ENCODE measurements at places on chromosomes 6 and 20.
A peak's percentile ranks its signal among the peaks of the same experiment; 100 is the strongest.

DNA sequence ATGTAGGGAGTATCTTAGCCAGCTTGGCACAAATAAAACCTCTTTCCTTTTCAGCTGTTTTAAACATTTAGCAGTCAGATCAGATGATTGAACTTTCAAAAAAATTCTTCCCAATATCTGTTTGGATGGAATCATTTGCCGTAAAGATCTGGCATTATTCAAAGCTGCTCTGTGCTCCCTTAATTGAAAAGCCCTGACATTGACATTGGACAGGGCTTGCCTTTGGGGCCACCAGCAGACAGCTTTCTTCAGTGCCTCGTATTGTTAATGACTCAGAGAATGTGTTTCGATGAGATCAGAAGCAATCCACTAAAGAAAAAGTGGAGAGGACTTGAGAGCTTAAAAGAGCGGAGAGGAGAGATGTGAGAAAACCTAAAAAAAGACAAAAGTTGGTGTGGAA, 343.5 kb downstream of the NRN1 start:
- DNase-seq: no peak

GRCh38 chr6:122859676-122860075, 70.6 kb downstream of the SMPDL3A start:
- DNase-seq: no peak

DNA sequence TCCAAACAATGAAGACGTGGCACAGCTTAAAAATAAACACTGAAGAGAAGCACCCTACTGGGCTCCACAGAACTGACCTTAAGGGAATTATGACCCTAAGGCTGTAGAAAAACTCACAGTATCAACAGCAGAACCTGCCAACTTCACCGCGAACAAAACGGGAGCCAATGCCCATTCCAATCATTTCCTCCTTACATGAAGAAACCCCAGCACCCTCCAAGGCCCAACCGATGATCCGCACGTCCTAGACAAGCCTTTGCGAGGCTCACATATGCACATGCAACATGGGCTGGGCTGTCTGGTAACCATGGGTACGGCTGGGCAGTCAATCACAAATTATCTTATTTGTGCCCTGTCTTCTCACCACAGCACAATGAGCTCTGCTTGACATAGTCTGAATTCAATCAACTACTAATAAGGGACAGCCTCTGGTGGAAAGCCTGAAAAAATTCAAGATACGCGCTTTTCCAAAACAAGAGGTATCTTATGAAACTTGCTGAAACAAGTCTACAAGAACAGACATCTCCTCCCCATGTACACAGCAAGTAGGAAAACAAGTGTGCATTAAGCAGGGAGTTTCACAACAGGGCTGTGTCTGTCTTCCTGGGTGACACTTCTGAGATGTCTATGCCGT, 1.7 kb downstream of the DIDO1 start:
- no peak for DNase-seq

- DNase-seq: no peak
These were observed 154.0 kb upstream of the LAMP5 start for GRCh38 chr20:9360431-9360830.

GRCh38 chr6:168242940-168243225, 76.7 kb downstream of the DACT2 start:
- no peak for DNase-seq

DNA sequence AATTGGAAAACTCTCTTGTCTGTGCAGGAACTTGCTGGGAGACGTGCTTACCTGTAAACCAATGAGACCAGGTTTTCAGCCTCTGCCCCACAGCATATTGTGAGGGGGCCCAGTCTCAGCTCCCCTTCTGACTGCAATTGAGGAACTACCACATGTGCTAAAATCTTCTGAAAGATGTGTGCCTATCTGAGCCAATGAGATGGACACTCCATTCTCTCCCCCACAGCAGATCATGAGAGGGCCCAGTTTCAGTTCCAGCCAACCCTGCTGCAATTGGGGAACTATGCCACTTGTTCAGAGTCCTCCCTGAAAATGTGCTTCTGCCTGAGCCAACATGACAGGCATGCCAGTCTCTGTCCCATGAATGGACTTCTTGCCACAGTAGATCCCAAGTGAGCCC, 20.9 kb upstream of the PI3 start:
- no peak for DNase-seq

- DNase-seq: no peak
These were observed 160.5 kb downstream of the THBS2 start for GRCh38 chr6:169093066-169093723.

DNA sequence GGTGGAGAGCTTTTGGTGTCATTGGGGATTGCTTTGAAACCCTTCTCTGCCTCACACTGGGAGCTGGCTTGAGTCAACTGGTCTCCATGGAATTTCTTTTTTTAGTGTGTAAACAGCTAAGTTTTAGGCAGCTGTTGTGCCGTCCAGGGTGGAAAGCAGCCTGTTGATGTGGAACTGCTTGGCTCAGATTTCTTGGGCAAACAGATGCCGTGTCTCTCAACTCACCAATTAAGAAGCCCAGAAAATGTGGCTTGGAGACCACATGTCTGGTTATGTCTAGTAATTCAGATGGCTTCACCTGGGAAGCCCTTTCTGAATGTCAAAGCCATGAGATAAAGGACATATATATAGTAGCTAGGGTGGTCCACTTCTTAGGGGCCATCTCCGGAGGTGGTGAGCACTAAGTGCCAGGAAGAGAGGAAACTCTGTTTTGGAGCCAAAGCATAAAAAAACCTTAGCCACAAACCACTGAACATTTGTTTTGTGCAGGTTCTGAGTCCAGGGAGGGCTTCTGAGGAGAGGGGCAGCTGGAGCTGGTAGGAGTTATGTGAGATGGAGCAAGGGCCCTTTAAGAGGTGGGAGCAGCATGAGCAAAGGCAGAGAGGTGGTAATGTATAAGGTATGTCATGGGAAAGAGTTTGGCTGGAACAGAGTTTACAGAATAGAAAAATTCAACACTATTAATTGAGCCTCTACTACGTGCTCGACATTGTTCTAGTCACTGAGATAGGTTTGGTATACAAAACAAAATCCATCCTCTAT, 31.2 kb downstream of the SRSF3 start:
- no peak for DNase-seq

DNA sequence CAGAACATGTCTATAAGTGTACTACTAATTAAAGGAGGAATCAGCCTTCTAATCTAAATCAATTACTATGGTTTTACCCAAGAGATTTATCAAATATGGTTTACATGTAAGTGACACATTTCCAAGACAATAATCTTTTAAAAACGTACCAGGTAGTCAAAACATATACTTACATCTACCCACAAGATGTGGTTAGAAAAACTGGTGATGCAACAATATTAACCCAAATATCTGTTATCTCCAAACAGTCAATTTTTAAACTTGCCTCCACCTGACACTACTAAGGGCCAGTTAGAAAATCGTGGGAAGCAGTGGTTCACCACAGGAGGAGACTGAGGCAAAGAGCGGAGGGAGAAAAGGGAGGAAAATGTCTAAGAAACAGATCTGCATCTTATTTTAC, 28.0 kb downstream of the NOL7 start:
- DNase-seq: no peak

DNA sequence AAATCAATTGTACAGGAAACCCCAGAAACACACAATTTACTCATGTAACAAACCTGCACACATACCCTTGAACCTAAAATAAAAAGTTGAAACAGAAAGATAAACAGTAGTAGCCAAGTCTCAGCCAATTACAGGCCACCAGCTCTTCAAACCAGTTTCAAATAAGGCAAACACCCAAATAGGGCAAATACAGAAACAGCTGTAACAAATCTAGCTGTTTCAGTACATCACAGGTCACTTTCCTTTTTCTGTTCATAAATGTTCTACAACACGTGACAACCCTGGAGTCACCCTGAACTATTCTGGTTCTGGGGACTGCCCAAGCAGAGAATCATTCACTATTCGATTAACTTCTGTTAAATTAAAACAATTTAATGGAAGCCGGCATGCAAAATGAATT, 329.0 kb downstream of the GJA1 start:
- DNase-seq: no peak

- DNase-seq: peak; percentile 25
These were observed 74.1 kb upstream of the TOX2 start for GRCh38 chr20:43840382-43841070.

- DNase-seq: no peak
These were observed 59.6 kb upstream of the QKI start for GRCh38 chr6:163354761-163355425.

- no peak for DNase-seq
These were observed 158.6 kb downstream of the RNF144B start for GRCh38 chr6:18545726-18546125.

- DNase-seq: no peak
These were observed 203.3 kb upstream of the TAB2 start for GRCh38 chr6:149114167-149114566.

DNA sequence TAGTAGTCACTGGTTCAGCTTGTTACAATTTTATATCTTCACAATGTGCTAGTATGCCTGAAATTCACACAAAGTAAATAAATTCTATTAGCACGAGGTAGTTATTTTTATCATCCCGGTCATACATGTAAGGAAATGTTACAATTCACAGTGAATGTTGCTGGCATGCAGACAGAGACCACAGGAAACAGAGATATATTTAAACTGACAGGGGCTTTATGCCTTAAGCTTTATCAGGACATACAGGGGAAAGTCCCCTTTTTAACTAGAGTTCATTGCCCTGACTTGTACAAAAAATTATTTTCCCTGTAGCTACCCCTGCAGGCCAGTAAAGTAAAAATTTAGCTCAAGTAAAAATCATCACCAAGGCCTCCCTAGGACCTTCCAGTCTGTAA, 712.0 kb upstream of the NRSN1 start:
- DNase-seq: no peak

GRCh38 chr20:35839904-35840303, 68.1 kb downstream of the PHF20 start:
- no peak for DNase-seq

- no peak for DNase-seq
These were observed 150.0 kb downstream of the BTBD3 start for GRCh38 chr20:12067686-12068085.

GRCh38 chr6:38552121-38552520, 87.6 kb downstream of the BTBD9 start:
- DNase-seq: no peak

DNA sequence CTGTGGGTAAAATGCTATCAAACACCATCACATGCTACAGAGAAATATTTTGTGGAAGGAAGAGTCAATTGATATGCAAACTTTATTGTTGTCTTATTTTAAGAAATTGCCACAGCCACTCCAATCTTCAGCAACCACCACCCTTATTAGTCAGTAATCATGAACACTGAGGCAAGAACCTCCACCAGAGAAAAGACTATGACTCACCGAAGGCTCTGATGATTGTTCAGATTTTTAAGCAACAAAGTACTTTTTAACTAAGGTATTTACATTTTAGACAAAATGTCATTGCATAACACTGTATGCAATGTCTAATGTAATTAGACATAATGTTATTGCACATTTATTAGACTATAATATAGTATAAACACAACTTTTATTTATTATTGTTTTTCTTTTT, 26.2 kb upstream of the MMP24 start:
- DNase-seq: no peak

DNA sequence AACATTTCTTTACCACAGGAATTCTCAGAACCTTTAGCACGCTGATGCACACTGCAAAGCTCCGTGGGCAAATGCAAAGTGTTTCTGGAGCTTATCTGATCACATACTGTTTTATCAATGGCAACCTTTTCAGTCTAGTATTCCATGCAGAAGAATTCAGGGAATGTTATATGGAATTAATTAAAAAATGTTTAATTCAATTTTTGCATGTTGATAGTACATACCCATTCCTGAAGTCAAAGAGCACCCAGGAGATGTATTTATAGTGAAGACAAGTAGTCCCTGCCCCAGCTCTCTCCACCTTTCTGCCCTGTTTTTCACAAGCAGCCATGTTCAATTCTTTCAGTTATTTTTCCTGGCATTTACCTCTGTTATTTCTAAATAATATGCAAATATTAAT, 55.2 kb downstream of the DTNBP1 start:
- DNase-seq: no peak

- DNase-seq: no peak
These were observed 108.4 kb upstream of the PLEKHG1 start for GRCh38 chr6:150491131-150491810.

DNA sequence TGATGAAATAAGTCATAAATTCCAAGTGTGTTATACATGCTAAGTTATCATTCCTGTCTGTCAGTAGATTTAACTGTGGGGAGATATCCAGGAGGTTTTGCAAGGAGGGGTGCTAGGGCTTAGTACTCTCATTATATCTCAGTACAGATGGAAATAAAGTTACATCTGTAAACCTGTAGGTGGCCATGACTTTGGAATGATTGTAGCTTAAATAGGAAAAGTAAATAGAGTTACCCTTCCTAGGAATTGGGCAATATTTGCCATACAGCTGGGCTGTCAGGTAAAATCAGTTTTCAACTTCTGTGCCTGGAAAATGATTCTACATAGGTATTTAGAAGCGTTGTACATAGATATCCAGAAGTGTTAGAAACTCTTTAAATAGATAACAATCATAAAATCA, 19.8 kb upstream of the TGM3 start:
- no peak for DNase-seq

GRCh38 chr20:40769677-40770285, 80.7 kb upstream of the MAFB start:
- DNase-seq: no peak

DNA sequence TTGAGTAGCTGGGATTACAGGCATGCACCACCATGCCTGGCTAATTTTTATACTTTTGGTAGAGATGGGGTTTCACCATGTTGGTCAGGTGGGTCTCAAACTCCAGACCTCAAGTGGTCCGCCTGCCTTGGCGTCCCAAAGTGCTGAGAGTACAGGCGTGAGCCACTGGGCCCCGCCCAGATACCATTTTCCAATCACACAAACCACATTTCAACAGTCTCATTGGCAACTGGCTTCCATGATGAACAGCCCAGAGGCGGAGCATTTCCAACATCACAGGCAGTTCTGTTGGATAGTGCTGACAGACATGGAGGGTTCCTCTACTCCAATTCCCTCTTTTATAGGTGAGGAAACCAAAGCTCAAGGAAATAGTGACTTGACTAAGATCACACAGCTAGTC, 43.9 kb upstream of the PLCB4 start:
- DNase-seq: no peak

DNA sequence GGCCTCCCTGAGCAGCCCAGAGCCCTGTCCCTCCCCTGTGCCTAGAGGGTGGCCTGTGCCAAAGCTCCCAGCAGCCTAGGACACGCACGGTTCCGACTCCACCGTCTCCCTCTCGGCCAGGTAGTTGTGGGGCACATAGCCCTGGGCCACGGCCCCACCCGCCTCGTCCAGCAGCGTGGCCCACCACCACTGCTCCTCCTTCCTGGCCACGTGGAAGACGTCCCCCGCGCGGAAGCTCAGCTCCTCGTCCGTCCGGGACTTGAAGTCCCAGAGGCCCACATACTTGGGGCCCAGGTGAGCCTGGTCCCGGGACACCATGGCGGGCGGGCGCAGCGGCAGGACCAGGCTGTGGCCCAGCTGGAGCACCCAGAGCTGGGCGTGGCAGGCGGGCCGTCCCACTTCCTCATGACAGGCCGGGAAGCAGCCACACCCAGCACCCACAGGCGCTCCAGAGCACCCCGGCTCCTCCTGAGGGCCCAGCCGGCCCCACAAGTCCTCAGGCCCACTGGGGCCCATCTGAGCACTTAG, at the start of gene PTK6:
TSS of gene PTK6 (minus strand) at position 380 of the 528 bp plus-strand sequence. CDS start at position 318, 62 bp downstream.
- DNase-seq: no peak

- no peak for DNase-seq
These were observed 138.2 kb upstream of the ARMC2 start for GRCh38 chr6:108710030-108710429.

Data from activated CD4-positive, alpha-beta T cell treated with anti-CD3 and anti-CD28 coated beads for 4 hours (primary cell).